NCI-H446 treated with DMSO at 0.1 percent for 48 hours (cell line): ENCODE measurements at places on chromosomes 1 and 21.

GRCh38 chr1:212528501-212528900 is 80.1 kb upstream of the ATF3 start:
- no peak for DNase-seq

DNA sequence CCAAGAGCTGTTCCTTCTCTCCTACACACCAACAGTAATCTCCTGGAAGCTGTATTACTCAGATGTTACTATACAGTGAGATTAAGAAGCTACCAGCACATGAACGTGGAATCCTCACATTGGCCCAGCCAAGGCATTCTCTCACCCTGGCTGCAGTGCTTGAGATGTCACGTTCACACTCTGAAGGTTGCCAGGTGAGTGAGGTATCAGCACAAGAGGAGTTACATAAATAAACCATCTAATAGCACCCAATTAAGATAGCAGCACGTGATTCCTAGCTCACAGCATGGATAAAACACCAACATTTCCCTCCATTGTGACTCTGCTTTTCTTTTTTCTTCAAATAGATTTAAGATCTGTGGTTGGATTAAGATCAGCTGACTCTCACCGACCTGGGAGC is 182.8 kb downstream of the PLPP3 start:
- DNase-seq, result no peak

- DNase-seq, result no peak
Measured at GRCh38 chr1:29176576-29176975, 5.1 kb downstream of the SRSF4 start.

GRCh38 chr1:151825751-151826660 is 5.6 kb downstream of the RORC start:
- DNase-seq, result no peak

DNA sequence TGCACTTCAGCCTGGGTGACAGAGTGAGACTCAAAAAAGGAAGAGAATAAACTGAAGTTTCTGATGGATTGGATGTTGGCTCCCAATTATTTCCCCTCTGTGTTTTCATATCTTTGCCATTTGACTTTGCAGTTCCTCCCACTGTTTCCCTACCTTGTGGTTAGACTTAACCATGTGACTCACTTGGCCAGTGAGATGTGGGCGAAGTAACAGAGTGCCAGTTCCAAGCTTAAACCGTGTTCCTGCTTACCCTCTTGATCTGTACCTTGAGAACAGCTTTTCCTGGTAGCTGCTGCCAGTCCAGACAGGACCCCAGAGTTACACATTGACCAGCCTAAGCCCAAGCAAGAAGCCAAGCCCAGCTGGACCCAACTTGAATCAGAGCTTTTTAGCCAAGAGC is 323.4 kb downstream of the LTN1 start:
- DNase-seq, result no peak
